ENCODE measurements at places on chromosomes 6 and 20.
A peak's percentile ranks its signal among the peaks of the same experiment; 100 is the strongest.

- no peak for DNase-seq
Observed at GRCh38 chr6:153103319-153103655, 27.8 kb downstream of the RGS17 start.

DNA sequence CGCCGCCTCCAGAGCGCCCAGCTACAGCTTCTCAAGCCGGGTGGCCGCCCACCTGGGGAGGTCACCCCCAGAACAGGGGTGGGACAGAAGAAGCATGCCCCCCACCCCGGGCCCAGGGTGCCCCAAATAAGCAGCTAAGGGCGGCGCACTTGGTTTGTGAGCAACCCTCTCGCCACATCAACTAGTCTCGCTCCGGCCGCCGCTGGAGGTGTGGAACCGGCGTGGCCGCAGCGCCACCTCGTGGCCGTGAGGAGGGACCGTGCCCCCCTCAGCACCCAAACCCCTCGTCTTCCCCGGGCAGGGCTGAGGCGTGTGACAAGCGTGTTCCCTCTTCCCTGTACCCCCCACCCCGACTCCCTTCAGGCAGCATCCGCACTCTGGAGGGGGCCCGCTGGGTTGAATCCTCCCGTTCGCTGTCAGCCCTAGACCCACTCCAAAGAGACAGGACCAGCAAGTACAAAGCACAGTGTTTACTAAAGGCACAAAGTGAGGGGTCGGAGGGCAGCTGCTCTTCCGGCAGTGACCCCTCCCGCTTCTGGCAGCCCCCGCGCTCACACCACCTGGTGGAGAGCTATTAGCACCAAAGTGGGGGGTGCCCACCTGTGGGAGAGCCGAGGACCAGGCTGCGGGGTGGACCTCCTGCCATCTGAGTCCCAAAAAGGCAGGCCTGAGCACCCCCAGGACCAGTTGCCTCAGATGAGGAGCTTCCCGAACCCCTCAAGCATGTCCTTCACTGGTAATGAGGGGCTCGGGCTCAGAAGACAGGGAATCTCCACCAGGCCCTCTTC lies 45.4 kb downstream of the MDFI start:
- DNase-seq = peak; percentile 88

- DNase-seq = no peak
Observed at GRCh38 chr6:132888701-132889100, 74.3 kb downstream of the RPS12 start.

GRCh38 chr6:90183587-90184333 lies 112.9 kb downstream of the BACH2 start:
- no peak for DNase-seq

DNA sequence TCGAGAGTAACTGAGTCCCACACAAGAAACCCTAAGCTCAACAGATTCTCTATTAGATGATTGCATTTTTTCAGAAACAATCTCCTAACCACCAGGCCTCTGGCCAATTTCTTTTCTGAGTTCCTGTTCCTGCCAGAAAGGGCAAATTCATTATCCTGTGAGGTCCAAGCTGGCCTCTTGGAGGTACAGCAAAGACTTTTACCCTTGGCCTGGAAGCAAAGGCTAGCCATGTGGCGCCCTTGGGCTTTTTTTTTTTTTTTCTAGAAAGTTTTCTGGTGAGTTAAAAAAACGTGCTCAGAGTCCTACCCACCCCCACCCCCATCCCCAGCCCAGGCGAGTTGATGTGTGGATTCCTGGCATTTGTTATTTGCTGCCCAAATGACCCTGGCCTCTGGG lies 59.0 kb upstream of the EEF1A1 start:
- DNase-seq = peak; percentile 45

DNA sequence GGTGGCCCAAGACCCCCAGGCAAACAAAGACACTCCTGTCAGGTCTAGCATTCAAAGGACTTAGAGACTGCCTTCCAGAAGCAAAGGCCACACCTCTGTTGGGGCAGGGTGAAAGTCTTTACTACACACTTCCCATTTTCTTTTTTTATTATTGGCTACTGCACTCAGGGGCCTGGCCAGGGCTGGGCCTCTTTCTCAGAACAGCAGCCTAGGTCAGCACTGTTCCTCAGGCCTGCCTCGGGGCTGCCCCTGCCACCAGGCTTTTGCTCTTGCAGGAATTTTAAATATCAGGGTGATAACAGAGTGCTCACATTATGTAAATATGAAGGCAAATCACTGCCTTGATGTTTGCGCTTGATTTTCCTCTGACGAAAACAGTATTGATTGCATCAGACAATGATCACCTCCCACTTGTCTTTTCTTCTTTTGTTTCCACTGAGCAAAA lies 18.5 kb downstream of the GSTA4 start:
- no peak for DNase-seq

DNA sequence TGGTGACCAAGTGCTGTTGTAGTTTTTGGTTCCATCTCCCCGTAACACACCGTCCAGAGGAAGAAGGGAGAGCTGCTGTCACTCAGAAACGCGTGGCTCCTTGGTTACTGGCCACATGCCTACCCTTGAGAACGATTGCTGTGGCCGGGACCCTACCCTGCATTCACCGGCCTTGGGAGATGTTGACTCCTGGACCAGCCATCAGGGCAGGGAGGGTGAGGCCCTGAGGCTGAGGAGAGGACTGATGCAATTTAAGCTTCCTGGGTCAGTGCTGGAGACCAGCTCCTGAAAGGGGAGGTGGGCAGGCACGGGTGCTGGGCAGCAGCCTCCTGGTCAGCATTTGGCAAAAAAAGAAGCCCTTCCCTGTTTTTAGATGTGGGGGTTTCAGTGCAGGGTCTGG lies 31.5 kb downstream of the ERMARD start:
- no peak for DNase-seq

Measured in femur (tissue), 1 donor.